Stimulated activated CD4-positive, alpha-beta T cell treated with anti-CD3 and anti-CD28 coated beads, Interleukin-4, amount 100 ng/mL, for 1 hour (primary cell): ENCODE measurements at places on chromosomes 6 and 20.

DNA sequence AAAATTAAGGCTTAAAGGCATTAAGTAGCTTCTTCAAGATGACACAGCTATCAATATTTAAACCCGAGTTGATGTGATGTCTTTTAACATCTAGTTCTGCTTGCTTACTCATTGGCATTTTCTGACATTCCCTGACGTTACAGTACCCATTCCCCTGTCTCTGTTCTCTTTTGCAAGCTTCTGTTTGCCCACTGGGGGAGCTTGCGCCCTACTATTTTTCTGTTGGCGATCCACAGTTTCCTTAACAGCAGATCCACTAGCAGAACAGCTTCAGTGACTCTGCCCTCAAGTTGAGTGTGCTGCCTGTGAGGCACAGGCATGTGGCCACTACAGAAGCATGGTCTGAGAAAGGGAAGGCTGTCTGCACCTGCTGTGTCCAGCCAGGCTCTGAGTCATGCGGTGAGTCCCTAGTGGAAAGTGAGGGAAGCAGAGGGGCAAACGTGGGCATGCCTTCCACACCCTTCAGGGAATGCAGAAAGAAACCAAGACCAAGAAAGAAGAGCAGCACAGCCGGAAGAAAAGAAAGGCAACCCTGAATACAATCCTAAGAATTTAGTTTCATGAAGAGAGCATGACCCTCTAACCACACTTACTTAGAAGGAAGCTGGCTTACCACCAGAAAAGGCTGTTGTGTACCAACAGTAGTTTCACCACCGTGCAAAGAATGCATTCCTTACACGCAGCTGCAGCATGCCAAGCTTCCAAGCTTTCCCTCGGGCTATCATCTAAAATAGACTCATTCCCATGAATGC, 97.7 kb upstream of the VGLL2 start:
- no peak for DNase-seq

GRCh38 chr6:136112262-136112661, 137.8 kb downstream of the MTFR2 start:
- no peak for DNase-seq

DNA sequence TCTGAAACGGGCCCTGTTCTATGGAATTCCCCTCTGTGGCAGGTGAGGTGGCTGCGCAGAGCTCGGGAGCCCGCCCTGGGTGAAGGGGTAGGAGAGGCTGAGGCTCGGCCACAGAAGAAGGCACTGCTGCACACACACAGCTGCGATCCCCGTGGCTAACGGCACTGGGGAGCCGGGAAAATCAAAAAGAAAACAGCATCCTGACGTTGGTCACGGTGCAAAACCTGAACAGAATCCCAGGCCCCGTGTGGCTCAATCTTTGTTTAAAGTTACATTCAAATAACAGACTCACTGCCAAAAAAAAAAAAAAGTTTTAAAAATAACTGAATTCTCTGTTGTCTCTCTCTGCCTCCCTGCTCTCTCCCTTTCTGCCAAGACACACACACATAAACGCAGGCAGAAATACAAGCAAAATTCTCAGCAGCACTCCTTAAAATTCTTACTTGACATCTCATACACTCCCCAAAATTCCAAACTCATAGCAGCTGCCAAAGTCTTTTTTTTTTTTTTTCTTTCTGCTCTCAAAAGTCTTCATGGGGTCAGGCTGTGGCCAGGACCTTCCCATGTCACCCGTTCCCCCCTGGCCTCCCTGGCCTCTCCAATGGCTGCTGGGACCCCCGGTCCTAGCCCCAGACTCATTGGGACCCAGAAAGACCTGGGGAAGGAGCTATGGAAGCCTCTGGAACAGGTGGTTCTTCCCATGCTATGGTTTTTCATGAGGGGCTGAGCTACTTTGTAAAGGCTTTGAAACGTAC, 248.8 kb downstream of the TTLL2 start:
- no peak for DNase-seq

GRCh38 chr20:17758010-17758409, 58.2 kb downstream of the BANF2 start:
- DNase-seq: no peak

DNA sequence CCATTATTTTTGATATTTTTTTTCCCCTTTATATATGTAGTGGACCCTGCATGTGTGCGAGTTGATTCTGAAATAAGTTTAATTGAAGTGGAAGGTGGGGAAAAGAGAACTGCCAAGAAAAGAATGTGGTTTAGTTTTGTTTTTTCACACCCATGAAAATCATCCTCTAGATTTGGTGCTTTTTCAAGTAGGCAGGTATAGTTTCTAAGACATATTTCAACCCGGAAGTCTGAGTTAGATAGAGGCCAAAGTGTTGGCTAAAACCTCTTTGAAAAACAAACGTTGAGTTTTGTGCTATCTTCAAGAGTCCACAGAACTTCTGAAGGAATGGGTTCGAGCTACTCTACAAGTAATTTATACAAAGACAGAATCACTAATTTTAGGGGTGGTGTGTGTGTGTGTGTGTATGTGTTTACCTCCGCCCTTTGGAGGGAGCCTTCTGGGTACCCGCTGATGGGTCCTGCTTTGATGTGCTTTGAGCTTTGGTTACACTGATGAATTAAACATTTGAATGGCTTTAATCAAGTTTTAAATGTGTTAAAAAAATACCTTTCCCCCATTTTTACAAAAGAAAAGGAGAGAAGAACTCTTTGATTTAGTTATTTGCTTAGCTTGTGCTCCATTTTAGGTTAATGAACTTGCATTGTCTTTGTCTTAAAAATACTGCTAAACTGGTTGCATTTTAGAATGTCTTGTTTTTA, 2.5 kb downstream of the RREB1 start:
- DNase-seq: no peak

DNA sequence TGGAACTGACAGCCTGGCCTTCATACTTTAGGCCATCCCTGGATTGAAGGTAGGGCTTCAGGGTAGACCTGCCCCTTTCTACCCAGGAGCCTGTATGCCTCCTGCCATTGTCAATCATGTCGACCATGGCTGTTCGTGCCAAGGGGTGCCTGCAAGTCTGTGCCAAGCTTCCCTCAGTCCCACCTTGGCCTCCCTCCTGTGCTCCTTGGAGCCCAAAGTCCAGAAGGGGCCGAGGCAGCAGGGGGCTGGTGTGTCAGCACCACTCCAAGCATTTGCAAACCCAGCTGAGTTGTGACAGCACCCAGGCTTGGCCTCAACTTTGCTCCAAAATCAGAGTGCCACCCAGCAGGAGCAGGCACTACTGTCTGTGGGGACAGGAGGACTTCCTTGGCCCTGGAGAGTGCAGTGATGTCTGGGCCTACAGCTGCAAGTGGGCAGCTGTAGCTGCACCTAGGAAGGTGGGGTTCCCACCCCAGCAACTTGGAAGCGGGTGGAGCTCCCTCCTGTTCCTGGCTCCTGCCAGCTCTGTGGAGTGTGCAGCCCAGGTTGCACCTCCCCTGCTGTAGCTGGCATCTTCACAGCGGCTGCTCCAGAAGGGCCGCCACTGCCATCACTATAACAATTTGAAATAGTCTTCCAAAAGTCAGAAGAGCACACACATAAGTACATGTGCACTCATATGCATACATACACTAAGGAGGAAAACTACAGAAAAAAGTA, 1719.3 kb downstream of the HACE1 start:
- DNase-seq: no peak

DNA sequence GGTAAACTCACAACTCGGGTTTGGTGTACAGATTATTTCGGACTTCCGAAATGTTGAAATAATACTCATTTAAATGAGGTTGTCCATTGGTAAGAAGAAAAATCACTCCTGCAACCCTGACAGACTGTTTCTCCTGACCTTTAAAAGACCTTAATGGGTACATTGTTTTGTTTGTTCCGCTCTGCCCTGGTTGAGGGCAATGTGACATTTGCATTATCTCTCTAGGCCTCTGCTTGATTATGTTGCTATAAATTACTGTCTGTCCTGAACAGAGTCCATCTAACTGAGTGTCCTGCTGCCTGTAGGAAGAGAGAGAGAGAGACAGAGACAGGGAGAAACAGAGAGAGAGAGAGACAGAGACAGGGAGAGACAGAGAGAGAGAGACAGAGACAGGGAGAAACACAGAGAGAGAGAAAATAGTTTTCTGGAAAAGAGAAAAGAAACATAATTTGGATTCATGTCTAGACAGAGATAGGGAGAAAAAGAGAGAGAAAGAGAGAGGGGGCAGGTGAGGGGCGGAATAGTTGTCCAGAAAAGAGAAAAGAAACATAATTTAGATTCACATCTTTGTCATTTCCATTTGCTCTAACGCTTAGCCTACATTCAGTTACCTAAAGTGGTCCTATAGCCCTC, 83.2 kb downstream of the SHLD1 start:
- DNase-seq: no peak

- DNase-seq: no peak
Observed at GRCh38 chr6:53424976-53425718, 76.4 kb upstream of the ELOVL5 start.

DNA sequence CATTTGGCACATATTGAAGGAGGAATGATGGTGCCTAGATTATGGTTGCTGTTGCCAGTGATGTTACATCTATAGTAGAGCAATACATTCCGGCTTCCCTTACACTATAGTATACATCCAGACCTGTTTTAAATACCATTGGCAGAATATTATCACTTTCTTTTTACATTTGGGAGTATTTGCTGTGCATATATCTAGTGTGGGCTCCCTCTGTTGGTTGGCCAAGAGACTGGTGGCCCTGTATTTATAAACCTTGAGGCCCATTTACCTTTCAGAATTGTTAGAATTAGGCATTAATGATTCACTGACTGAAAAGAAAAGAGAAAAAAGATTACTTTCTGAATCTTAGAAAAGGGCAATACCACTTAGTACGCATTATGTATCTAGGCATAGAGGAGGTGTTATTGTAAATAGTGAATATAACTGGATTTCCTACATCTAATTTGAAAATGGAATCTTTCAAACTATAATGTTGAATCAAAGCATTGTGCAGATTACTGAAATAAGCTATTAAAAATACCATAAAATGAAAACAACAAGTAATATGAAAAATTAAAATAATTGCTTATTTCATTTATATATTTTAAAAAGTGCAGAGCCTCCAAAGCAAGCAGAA, 628.8 kb upstream of the MAN1A1 start:
- no peak for DNase-seq

DNA sequence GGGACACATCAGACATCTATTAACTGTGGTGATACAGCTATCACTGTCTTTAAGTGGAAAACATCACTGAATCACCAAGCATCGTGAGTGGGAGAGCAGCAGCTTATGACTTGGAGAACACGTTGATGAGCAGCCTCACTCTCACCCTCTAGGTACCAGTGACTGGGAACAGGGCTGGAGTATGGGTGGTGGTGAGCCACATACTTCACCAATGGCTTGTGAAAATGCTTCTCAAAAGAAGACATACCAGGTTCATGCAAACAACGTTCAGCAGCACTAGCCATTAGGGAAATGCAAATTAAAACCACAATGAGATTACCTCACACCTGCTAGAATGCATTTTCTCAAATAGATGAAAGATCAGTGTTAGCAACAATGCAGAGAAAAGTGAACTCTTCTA, 25.3 kb downstream of the SNX5 start:
- DNase-seq: no peak

- DNase-seq: no peak
Observed at GRCh38 chr6:31927242-31927862, at the start of gene C2. C2 (plus strand) TSS chr6:31927717; CDS start chr6:31927753, 36 bp downstream.

DNA sequence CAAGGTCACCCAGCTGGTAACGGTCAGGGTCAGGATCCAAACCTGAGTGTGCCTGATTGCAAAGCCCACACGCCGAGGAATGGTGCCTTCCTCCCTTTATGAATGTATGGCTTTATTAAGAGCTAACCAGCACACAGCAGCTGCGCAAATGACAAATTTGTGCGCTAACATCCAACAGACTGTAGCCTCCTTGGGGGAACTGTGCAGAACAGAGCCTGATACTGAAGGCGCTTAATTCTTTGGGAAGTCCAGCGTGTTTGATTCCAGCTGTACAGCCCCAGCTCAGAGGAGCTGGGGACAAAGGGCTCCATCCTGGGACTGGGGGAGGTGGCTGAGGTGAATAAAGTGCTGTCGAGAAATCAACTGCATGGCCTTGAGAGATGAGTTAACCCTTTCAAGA, 75.7 kb upstream of the JARID2 start:
- no peak for DNase-seq
